ENCODE measurements at places on chromosomes 13 and 19.

DNA sequence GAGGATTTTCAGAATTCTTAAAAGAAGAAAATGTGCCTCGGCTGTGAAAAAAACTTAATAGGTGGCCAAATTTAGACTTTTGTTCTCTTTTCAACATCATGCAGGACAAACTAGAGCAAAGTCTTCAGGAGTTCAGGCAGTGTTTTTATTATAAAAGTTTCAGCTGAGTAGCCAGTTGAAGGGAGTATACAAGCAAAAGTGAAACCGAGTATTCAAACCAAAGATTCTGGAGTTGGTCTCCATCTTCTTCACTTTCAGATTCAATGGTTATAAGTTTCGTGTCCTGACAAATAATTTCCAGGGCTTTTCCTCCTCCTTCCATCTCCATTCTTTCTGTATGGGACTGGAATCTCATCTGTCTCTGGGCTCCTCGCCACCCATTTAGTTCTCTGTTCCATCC is 379.7 kb downstream of the GPC5 start:
- no peak for DNase-seq

GRCh38 chr19:17999684-18000479 is 8.1 kb upstream of the ARRDC2 start:
- no peak for DNase-seq

GRCh38 chr13:95833719-95834118 is 156.8 kb downstream of the DNAJC3 start:
- DNase-seq, result no peak

GRCh38 chr19:19452243-19453124 is 47.0 kb downstream of the GATAD2A start:
- DNase-seq, result no peak

DNA sequence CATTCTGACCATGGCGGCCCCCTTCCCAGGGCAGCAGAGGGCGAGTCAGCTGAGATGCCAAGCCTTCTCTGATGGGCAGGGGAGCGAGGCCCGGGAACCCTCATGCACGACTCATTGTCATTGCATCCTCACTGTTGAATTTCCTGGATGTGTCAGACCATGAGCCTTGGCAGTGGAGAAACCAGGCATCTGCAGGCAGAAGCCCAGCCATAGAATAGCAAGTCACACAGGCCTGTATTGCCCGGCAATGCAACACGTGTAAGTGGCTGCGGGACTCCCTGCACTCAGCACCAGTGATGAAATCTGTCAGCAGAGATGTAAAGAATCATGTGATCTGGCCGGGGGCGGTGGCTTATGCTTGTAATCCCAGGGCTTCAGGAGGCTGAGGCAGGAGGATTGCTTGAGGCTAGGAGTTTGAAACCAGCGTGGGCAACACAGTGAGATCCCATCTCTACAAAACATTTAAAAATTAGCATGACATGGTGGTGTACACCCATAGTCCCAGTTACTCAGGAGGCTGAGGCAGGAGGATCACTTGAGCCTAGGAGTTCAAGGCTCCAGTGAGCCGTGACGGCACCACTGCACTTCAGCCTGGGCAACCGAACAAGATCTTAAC is 199.7 kb downstream of the KATNAL1 start:
- no peak for DNase-seq

GRCh38 chr19:18053576-18054219 is 33.0 kb downstream of the IL12RB1 start:
- DNase-seq, result no peak

GRCh38 chr19:1491849-1492170 is 829 bp downstream of the REEP6 start:
- DNase-seq, result no peak

GRCh38 chr19:11203194-11204075 is 6.1 kb upstream of the KANK2 start:
- DNase-seq, result peak; percentile 69

Measured in GM19239 (cell line).